ENCODE measurements at places on chromosomes 16 and 17.

- peaks cover 19% of the 10 kb centered on the region for H3K4me1 ChIP-seq
- peak overlapping the region; percentile 97 for H3K27ac ChIP-seq
- H3K4me3 ChIP-seq, result peak overlapping the region; percentile 87
- no peaks in the 10 kb centered on the region for H3K27me3 ChIP-seq
- no peak for DNase-seq
Measured at GRCh38 chr17:17972952-17973254, 241 bp downstream of the DRC3 start.

DNA sequence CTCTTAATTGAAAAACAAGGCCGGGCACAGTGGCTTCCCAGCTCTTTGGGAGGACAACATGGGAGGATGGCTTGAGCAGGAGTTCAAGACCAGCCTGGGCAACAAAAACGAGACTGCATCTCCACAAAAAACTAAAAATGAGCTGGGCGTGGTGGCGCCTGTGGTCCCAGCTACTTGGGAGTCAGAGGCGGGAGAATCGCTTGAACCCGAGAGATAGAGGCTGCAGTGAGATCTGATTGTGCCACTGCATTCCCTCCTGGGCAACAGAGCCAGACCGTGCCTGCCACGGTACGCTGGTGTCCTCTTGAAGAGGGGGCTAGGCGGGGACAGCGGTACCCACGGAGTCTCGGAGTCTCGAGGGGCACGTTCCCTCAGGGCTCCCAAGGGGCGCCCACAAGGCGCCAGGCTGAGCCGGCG, 27.9 kb upstream of the ADORA2B start:
- no peaks in the 10 kb centered on the region for H3K36me3 ChIP-seq
- H3K4me3 ChIP-seq, result no peak overlapping the region
- DNase-seq, result no peak
- H3K27ac ChIP-seq, result no peak overlapping the region

- no peak for DNase-seq
- peaks cover 77% of the 10 kb centered on the region for H3K4me1 ChIP-seq
- peaks cover 35% of the 10 kb centered on the region for H3K36me3 ChIP-seq
- H3K27me3 ChIP-seq, result no peaks in the 10 kb centered on the region
- peak overlapping the region; percentile 90 for H3K27ac ChIP-seq
Measured at GRCh38 chr16:89383095-89384003, 107.0 kb downstream of the ANKRD11 start.

- H3K4me1 ChIP-seq, result no peaks in the 10 kb centered on the region
- H3K4me3 ChIP-seq, result no peak overlapping the region
- no peaks in the 10 kb centered on the region for H3K36me3 ChIP-seq
- no peak for DNase-seq
- no peak overlapping the region for H3K27ac ChIP-seq
Measured at GRCh38 chr16:72946474-72947194, 101.3 kb downstream of the ZFHX3 start.

- no peak overlapping the region for H3K4me3 ChIP-seq
- no peak overlapping the region for H3K27ac ChIP-seq
- peaks cover 13% of the 10 kb centered on the region for H3K4me1 ChIP-seq
- DNase-seq, result no peak
- H3K36me3 ChIP-seq, result peaks cover 4% of the 10 kb centered on the region
Measured at GRCh38 chr16:50838885-50839284, 97.0 kb downstream of the CYLD start.

GRCh38 chr16:89722392-89723278, 1.3 kb downstream of the ZNF276 start:
- peaks cover 80% of the 10 kb centered on the region for H3K36me3 ChIP-seq
- H3K4me1 ChIP-seq, result peaks cover 24% of the 10 kb centered on the region
- peak overlapping the region; percentile 93 for H3K4me3 ChIP-seq
- peak; percentile 75 for DNase-seq

- peaks cover 41% of the 10 kb centered on the region for H3K4me1 ChIP-seq
- peak overlapping the region; percentile 13 for H3K4me3 ChIP-seq
- DNase-seq, result no peak
- peaks cover 23% of the 10 kb centered on the region for H3K36me3 ChIP-seq
- H3K27ac ChIP-seq, result peak overlapping the region; percentile 94
Measured at GRCh38 chr17:28891201-28891600, 6.3 kb downstream of the FLOT2 start.

DNA sequence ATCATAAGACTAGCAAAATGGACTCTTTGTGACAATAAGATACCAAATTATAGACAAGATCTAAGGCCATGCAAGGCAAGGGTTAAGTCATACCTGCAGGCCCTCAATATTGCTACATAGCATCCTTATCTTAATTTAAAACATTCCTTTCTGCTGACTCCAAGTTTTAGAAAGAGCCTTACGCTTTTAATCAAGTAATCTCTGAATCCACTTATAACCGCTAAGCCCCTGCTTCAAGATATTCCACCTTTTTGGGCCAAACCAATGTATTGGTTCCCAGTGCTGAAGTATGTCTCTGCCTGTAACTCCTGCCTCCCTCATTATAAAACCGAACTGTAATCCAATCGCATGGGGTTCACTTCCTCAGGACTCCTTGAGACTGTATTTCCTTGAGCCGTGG, 255.4 kb downstream of the PHKB start:
- H3K4me3 ChIP-seq, result no peak overlapping the region
- no peak overlapping the region for H3K27ac ChIP-seq
- H3K36me3 ChIP-seq, result no peaks in the 10 kb centered on the region
- DNase-seq, result no peak
- no peaks in the 10 kb centered on the region for H3K27me3 ChIP-seq

DNA sequence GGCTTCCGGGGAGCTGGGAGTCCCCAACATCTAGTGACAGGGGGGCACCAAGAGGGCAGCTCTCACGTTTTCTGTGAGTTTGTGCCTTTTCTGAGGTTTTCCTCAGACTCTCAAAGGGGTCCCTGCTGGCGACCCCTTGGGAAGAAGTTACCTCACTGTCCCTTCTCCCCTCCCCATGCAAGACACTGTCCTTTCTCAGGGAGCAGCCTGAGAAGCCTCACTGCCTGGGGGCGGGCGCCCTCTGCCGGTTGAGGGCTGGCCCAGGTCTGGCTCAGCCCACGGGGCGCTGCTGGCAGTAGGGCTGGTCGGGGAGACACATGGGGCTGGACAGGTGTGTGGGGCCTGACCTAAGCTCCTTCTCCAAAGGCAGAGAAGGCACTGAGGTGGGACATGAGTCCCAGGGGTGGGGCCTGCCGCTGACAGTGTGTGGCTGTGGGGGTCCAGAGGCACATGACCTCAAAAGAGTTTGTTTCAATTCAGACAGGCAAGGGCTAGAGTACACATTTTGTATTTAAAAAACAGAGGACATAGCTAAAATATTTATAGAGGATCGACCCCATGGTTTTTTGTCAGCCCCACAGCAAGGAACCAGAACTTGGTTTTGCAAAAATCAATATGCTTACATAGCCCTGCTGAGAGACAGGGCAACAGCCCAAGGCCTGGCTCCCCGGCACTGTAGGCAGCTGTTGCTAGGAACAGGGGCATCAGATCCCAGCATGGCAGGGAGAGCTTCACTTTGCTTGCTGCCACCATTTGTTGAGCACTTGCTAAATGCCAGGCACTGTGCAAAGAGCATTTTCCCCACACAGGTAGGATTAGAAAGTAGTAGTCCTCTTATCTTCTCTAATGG, 18.5 kb upstream of the ALDH3A1 start:
- peaks cover 7% of the 10 kb centered on the region for H3K4me1 ChIP-seq
- H3K27ac ChIP-seq, result no peak overlapping the region
- peak; percentile 71 for DNase-seq
- no peak overlapping the region for H3K4me3 ChIP-seq

GRCh38 chr17:46742565-46743270, 75.8 kb downstream of the WNT3 start:
- no peak overlapping the region for H3K27ac ChIP-seq
- DNase-seq, result no peak
- peaks cover 4% of the 10 kb centered on the region for H3K4me1 ChIP-seq
- H3K27me3 ChIP-seq, result no peaks in the 10 kb centered on the region
- H3K4me3 ChIP-seq, result no peak overlapping the region

- H3K4me1 ChIP-seq, result peaks cover 4% of the 10 kb centered on the region
- H3K36me3 ChIP-seq, result no peaks in the 10 kb centered on the region
- H3K4me3 ChIP-seq, result no peak overlapping the region
- peak overlapping the region; percentile 76 for H3K27ac ChIP-seq
- no peak for DNase-seq
- no peaks in the 10 kb centered on the region for H3K27me3 ChIP-seq
Measured at GRCh38 chr16:29760567-29761279, 14.9 kb upstream of the C16orf54 start.

DNA sequence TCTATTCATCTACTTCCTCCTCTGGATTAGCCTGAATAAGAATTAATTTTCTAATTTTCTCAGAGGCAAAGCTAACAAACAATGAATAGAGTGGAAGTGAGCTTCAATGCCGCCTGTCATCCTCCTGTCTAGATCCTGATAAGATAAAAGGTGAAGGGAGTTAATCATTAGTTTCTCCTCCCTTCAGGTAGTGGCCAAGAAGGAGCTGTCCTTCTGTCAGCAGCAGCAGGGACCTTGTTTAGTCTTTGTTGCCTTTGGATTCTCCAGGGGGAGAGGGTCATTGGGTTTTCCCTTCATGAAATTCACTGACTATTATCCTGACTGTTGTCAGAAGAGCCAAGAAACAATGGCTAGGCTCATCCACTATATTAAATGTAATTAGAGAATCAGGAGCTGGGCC, 420.2 kb upstream of the GOT2 start:
- H3K27me3 ChIP-seq, result no peaks in the 10 kb centered on the region
- no peaks in the 10 kb centered on the region for H3K4me1 ChIP-seq
- no peaks in the 10 kb centered on the region for H3K36me3 ChIP-seq
- no peak overlapping the region for H3K4me3 ChIP-seq

- H3K4me1 ChIP-seq, result no peaks in the 10 kb centered on the region
- peak; percentile 44 for DNase-seq
- no peak overlapping the region for H3K27ac ChIP-seq
- H3K27me3 ChIP-seq, result peaks cover 14% of the 10 kb centered on the region
Measured at GRCh38 chr16:700684-701584, 4.7 kb downstream of the FBXL16 start.

GRCh38 chr17:83121921-83122820, 42.8 kb downstream of the METRNL start:
- DNase-seq, result no peak
- peaks cover 54% of the 10 kb centered on the region for H3K27me3 ChIP-seq
- no peak overlapping the region for H3K4me3 ChIP-seq

DNA sequence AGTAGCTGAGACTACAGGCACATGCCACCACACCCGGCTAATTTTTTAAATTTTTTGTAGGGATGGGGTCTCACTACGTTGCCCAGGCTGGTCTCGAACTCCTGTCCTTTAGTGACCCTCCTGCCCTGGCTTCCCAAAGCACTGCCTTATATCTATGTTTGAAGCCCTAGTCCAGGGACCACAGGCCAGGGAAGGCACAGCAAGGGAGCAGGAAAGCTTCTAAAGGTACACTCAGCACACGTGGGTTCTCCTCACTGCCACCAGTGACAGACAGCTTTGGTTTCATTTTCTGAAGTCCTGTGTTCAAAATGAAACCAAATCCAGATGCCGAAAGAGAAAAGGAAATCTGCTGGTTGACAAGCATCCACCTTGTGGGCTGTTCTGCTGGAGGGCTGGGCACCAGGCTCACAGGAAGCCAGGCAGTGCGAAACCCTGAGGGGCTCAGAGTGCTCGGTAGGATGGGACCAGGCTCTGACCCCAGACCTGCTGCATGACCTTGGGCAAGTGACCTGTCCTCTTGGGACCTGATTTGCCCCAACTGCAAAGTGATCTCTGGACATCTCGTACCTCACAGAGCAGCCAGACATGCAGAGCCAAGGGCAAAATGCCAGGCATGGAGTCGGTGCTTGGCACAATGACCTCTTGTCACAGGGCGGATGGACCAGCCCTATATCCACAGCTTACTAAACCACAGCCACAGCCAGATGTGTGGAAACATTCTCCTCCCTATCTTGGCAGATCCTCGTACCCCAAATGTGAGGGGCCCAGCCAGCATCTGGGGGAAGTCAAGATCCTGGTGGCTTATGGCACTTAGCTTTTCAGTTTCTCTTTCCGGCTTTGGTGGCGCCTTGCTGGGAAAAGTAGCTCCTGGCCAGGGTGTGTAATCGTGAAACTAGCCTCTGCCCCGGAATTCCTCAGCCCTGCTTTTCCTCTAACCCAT, 2.8 kb upstream of the SOCS1 start:
- H3K4me1 ChIP-seq, result peaks cover 29% of the 10 kb centered on the region
- peak overlapping the region; percentile 53 for H3K4me3 ChIP-seq
- DNase-seq, result no peak

GRCh38 chr17:4504188-4504587, 5.5 kb downstream of the SPNS2 start:
- H3K27ac ChIP-seq, result no peak overlapping the region
- H3K36me3 ChIP-seq, result no peaks in the 10 kb centered on the region
- H3K27me3 ChIP-seq, result peaks cover 54% of the 10 kb centered on the region
- peak overlapping the region; percentile 7 for H3K4me3 ChIP-seq

DNA sequence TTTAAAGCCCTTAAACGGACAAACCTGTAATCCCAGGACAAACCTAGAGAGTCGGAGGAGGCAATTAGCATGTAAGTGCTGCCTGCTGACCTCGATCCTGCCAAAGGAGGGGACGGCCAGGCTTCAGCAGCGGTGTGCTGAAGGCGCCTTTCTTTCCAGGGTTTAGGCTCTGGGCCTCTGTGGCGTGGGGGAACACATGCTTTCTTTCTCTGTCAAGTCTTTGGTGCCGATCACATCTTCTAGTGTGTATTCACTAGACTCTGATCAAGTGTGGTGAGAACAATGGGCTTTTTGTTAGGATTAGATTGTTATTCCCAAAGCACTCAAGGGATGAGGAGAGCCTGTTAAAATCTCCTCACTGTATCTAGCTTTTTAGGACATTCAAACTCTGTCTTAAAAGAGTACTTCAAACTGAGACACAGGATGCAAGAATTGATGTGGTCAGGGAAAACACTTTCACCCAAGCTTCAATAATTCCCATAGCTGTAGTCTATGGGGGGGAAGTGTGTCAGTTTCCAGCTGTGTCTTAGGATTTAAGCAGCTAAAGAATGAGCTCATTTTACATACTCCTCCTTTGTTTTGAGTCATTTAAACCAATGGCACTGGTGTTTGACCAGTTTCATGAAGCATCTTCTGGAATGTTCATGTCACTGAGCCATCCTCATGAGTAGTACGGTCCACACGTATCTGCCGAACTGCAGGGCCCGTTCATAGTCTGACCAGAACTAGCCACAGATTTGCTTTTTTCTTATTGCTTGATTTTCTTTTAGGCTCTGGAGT, 51.2 kb downstream of the RPA1 start:
- H3K27me3 ChIP-seq, result no peaks in the 10 kb centered on the region
- H3K4me1 ChIP-seq, result no peaks in the 10 kb centered on the region
- no peak for DNase-seq
- H3K27ac ChIP-seq, result no peak overlapping the region

DNA sequence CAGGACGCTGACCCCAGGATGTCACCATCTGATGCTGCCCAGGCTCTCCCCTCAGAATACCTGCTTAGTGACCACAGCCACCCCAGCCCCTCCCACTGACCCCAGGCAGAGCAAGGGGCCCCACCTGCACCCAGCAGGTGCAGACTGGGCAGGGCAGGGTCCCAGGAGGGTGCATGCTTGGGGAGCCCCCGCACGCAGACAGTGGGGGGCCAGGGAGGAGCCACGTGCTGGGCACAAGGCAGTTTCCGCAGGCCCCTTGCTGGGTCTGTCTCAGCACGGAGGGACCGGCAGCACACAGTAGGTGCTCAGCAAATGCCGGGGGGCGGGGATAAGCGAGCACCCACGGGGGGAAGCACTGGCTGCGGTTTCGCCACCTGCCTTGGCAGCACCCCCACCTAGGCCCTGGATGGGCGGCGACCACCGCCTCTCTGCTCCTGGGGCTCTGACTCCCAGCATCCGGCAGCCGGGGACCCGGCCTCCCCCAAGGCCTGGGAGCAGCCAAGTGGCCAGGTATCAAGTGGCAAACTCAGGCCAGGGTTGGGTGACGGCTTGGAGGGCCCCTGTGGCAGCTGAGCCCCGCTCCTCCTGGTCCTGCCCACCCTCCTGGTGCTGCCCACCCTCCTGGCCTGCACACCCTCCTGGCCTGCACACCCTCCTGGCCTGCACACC, 18.7 kb upstream of the SSTR5 start:
- no peaks in the 10 kb centered on the region for H3K27me3 ChIP-seq
- peaks cover 2% of the 10 kb centered on the region for H3K4me1 ChIP-seq
- H3K36me3 ChIP-seq, result peaks cover 4% of the 10 kb centered on the region
- no peak overlapping the region for H3K27ac ChIP-seq
- DNase-seq, result no peak
- no peak overlapping the region for H3K4me3 ChIP-seq

Measured in effector memory CD8-positive, alpha-beta T cell (primary cell).